ENCODE measurements at places on chromosomes 13 and 19.

GRCh38 chr13:74839656-74840055, 642.3 kb downstream of the TBC1D4 start:
- DNase-seq = no peak

- DNase-seq = no peak
Measured at GRCh38 chr13:110576736-110577476, 15.4 kb upstream of the RAB20 start.

DNA sequence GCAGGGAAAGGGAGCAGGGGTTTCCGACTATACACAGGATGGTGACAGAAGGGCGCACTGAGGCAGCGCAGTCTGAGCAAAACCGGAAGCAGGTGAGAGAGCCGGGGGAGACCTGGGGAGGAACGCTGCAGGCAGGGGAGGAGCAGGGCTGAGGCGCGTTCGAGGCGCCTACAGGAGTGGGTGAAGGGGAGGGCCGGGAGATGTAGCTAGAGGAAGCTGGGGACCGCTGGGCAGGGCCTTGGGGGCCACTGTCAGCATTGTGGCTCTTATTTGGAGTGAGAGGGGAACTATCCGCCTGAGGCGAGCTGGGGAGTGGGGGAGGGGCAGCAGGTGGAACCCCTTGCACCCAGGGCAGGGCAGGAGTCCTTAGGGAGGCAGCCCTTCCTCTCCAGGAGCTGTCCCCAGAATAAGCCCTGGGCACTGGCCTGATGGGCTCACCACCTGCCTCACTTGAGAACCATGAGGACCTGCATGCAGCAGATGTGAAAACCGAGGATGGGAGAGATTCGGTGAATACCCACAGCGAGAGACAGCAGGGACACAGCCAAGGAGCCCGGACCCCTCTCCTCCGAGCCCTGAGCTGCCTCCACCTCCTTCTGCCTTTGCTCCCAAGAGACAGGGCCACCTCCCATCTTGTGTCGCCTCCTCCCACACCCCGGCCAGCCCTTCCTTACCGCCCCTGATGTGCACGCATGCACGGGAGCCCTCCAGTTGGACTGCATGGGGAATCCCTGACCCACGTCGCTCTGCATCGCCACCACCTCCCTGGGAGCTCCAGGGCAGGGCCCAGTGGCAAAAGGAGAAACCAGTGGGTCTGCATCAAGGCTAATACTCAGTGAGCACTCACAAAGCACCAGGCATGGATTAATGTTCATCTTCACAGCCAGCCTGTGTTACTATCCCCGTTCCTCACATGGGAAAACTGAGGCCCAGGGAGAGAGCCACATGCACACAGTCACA, 10.3 kb downstream of the AKT2 start:
- DNase-seq = no peak

GRCh38 chr13:79432086-79432485, 26.0 kb upstream of the RBM26 start:
- no peak for DNase-seq

DNA sequence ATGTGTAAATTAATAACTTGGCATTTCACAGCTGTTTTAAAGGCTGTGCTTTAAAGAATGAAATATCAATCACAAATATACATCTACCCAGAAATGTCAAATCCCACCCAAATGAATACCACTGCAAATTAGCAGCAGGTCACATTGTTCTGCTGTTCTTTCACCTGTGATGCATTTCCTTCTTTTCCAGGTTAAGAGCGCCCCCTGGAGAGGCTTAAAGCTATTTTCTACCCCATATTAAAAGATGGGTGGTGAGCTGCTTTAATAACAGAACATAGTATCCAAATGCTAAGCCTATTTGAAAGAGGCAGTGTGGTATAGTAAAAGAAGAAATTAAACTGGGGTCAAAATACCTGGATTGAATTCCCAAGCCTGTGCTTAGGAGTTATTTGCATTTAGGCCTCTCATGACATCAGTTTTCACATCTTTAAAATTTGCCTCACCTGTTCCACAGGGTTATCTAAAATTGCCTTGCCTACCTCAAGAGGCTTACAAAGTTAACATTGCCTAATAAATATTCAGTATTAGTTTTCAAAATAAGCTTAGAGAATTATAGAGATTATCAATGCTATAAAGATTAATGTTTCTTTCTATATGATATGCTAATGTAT, 396.9 kb upstream of the SLITRK5 start:
- no peak for DNase-seq

GRCh38 chr13:107348925-107349324, 781.0 kb upstream of the ARGLU1 start:
- DNase-seq = no peak

DNA sequence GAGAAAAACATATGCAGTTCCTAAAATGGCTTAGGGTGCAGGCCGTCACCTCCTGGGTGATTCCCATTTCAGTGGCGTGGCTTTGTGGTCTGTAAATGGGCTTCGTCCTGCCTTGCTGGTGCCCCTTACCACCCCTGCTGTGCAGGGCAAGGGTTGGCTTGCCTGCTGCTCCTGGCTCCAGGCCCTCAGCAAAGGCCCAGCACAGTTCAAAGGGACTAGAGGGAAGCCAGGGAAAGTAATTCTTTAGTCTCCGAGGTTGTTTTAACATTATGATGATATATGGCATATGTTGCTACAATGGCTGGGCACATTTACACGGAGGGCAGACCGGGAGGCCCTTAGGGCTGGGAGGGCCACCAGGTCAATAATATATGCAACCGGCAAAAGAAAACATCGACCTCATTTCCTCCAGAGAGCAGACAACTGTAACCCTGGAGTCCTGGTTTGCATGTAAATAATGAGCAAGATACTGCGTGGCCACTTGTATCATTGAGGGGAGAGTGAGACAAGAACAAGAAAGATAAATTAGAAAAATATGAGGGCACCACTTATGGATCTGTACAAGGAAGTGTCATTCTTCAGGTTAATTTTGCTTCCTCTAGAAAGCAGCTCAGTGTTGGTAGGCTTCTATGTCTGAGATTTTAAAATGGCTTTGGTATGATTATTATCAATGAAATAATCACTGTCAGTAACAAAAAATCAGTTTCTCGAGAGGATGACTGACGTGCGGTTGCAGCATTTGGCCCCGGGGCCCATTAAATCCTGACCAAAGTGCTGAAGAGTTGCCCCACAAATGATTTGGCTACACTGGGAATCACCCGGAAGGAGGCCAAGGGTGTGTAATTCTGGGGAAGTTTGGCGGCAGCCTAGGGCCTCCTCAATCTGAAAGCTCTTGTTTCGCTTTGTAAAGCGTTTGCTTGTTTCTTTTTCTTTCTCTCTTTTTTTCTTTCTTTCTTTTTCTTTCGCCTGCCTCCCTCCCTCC, 32.8 kb upstream of the URI1 start:
- no peak for DNase-seq

DNA sequence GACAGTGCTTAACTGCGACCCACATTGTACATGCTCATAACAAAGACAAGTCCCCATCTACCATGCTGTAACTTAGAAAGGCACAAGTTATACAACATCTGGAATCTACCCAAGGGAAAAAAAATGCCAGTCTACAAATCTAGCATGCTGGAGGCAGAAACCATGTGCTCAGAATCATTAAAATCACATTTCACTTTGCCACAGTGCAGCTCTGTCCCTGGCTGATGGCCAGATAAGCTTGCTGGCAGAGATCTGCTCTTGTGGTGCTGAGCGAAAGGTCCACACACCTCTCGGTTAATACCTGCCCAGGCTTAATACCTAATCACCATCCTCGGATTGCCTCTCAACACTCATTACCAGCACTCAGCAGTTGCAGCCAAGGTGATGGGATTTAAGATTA, 74.1 kb upstream of the UQCRFS1 start:
- DNase-seq = no peak

DNA sequence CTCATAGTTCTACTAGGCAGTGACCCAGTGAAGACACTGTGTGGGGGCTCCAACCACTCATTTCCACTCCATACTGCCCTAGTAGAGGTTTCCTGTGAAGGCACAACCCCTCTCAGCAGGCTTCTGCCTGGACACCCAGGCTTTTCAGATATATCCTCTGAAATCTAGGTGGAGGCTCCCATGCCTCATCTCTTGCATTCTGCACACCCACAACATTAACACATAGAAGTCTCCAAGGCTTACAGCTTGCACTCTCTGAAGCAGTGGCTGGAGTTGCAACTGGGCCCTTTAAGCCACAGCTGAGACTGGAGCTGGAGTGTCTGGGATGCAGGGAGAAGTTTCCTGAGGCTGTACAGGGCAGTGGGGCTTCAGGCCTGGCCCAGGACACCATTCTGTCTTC, 347.7 kb upstream of the SPRY2 start:
- no peak for DNase-seq

Measured in activated gamma-delta T cell (primary cell).